Esophagus squamous epithelium (tissue), 5 donors: ENCODE measurements at places on chromosomes 16 and 17. TPM values are rescaled to one million over a fixed set of nuclear protein-coding genes. Genes with fewer than 3 reads are reported as not detected.

ZCCHC14 gene
- total RNA-seq: 8.3 TPM

ZFP3 gene
- total RNA-seq: 6.1 TPM

CHST4 gene
- total RNA-seq: 2.6 TPM

COG7 gene
- total RNA-seq: 17.6 TPM
